NCI-H526 (cell line): ENCODE measurements at places on chromosomes 3 and 15.

- DNase-seq = no peak
Observed at GRCh38 chr3:128351546-128351945, 115.1 kb downstream of the DNAJB8 start.

DNA sequence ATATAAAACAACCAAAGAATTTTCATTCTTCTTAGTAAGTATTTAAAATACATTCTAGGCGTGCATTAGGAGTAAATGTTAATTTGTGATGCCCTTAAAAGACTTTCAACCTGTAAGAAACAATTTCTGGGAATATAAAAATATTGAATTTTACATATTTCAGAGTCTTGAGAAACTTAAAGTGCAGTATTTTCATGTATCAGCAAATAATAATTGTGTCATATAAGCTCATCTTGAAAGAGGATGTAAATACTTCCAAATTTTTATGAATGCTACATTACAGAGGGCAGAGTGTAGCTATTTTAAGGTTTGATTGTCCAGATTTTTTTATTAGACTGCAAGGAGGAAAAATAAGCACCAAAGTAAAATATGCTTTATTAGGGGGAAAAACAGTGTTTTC is 207.1 kb downstream of the VPS13C start:
- no peak for DNase-seq

GRCh38 chr15:31574766-31575165 is 248.1 kb downstream of the KLF13 start:
- DNase-seq = no peak

DNA sequence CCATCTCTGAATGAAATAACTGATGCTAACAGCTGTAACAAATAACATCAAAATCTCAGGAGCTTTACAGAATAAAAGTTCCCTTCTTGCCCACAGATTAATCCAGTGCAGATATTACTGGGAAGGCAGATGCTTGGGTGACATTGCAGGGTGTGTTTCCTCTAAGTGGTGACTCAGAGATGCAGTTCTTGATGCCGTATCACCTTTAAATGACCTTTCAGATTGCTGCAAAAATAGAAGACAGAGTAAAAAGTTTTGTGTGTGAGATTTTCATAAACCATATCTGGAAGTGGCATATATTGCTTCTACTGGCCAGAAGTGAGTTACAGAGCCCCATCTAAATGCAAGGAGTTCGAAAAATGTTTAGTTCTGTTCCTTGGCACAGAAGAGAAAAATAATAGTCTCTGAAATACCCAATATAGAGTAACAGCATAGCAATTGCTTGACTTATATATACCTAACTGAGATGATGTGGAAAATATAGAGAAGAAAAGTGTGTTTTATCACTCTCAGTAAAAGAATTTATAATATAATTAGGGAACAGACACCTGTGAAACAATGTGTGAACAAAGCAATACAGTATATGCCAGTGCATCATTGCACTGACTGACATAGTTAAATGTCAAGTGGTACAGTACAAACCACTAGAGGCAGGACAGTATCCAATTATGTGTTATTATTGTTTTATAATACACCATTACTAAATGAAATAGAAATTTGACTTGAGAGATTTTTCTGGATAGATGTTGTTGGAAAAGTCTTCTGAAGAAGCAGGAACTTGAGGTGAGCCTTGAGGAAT is 430.7 kb upstream of the CBLB start:
- DNase-seq = no peak

DNA sequence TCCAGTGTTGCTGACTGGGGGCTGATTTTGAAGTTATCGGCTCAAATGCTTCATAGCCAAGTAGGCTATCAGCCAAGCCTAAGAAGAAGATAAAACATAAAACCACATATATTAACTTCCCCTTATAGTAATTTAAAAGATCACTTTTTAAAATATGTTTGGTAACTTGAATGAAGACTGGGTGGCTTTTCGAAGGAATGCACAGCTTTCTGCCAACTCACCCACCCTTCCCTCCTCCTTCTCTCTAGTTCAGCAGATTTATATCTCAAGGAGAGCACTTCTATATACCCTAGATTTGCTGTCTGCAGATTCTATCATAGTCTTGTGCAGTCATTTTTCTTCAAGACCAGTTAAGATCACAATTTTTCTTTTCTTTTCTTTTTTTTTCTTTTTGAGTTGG is 189.4 kb upstream of the CHRM5 start:
- no peak for DNase-seq

- no peak for DNase-seq
Observed at GRCh38 chr3:28191363-28191762, 50.1 kb upstream of the CMC1 start.

DNA sequence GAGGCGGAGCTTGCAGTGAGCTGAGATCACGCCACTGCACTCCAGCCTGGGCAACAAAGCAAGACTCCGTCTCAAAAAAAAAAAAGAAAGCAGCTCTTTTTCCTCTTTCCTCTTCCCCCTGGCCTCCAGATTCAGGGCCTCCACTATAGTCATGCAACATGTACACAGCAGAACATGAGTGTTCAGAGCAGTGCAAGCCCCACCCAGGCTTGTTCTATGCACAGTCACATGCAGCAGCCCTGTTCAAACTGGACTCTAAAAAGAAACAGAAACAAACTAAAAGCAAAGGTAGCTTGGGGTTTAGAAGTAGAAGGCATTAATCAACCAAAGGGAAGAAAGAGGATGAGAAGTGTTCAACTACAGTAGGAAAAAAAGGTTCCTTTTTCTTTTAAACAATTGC is 11.8 kb downstream of the SHQ1 start:
- no peak for DNase-seq

DNA sequence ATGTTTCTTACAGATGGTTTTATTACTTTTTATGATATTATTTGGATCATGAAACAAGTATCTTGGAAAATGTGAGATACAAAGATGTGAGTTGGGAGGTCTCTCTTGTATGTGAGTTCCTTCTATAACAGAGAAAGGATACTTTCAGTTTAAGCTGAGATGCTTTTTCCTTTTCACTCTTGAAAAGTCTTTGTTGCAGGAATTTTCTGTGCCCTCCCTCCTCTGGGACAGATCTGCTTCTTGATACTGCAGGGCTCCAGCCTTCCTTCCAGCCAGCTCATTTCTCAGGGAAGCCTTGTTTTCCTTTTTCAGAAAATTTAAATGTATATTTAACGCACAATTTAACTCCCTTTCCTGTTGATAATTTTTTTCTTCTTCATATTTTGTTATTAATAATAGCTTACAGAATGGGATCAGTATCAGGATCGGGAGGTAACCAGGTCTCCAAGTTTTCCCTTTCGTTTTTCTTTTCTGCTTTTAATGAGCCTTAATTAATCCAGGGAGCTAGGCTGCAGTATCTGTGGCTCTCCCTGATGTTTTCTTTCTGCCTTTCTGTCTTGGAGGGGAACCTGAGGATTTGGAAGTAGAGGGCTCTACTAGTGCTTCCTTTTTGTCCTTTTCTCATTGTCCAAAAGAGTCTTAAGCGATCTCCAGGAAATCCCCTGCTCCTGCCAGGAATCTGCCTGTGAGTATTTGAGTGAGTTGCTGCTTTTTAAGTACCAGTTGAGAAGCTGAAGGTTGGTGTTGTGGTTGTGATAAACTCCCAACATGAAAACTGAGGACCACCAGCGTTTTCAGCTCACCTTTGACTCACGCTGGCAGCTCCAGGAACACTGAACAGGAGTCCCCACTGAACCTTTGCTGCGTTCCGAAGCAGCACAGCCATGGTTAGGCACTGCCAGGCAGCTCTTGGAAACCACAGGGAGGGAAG is 105.7 kb downstream of the IGF1R start:
- no peak for DNase-seq

- DNase-seq = no peak
Observed at GRCh38 chr3:167918008-167918596, 177.6 kb downstream of the GOLIM4 start.

DNA sequence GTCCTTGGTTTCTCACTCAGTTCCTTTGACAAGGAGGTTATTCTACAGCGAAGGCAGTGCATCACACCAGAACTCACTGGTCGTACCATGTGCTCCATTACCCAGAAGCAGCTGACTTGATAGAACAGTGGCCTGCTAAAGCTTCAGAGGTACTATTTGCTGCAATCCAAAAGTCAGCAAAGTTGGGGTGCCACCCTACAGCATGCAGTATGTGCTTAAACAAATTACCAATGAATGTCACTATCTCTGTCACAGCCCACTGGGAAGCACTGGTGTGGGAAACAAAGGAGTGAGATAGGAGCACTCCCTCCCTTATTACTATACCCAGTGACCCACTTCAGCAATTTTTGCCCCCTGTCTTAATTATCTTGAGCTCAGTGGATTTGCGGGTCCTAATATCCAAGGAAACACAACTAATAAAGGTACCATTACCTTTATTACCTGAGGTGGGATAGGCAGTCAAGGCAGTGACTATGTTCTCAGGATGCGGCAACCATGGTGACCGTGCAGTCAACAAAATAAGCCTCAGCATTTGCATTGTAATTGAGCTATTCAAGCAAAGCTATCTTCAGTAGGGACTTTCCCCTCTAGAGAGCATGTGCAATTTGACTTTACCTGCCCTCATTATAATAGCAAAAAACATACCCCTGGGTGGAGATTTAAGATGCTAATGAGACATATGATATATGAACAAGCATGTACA is 199.4 kb downstream of the OCA2 start:
- peak; percentile 84 for DNase-seq

GRCh38 chr15:42707873-42708544 is 28.9 kb downstream of the CDAN1 start:
- no peak for DNase-seq

GRCh38 chr3:46878781-46879436 is 1.4 kb downstream of the PTH1R start:
- no peak for DNase-seq

DNA sequence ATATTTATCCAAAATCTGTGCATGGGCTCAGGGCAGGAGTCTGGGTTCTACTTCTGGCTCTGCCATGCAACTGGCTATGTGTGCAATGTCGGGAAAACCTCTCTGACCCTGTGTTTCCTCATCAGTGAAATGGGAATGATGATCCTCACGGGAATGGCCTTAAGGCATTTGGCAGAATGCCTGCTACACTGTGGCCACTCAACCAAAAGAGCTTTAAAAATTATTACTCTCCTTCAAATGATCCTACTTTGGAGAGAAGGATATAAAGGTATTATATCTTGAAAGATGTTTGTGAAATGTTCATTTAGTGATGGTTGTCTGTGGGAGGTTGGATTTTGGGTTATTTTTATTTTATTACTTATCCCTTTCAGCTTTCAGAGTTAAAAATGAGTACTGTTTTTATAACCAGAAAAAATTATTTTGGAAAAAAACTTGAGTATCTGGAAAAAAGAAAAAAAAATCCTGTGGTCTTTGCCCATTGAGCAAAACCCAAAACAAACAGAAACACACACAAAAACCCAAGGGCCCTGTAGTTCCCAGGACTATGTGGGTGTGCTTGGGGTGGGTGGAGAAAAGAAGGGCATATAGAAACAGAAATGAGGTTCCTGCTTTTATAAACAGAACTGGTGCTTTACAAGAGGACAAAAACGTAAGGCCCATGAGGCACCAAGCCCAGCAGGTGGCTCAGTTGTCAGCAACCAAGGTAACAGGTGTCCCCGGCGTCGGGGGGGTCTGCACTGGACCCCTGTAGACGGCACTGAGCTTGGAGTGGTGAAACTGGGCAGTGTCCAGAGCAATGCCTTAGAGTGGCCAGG is 22.0 kb downstream of the RGMA start:
- no peak for DNase-seq

DNA sequence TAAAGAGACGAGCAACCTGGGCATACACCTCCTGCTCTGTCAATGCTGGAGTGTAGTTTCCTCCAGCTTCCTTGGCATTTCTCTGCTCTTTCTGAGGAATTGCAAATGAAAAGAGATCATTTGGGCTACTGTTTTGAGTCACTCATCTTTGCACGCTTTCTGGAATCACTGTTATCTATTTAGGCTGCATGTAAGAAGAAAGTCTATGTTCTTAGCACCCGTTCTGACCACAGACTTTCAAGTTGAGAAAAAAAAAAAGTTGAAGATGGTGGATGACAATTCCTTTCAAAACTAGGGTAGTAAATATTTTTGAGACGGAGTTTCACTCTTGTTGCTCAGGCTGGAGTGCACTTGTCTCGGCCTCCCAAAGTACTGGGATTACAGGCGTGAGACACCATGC is 41.3 kb downstream of the SIN3A start:
- no peak for DNase-seq

DNA sequence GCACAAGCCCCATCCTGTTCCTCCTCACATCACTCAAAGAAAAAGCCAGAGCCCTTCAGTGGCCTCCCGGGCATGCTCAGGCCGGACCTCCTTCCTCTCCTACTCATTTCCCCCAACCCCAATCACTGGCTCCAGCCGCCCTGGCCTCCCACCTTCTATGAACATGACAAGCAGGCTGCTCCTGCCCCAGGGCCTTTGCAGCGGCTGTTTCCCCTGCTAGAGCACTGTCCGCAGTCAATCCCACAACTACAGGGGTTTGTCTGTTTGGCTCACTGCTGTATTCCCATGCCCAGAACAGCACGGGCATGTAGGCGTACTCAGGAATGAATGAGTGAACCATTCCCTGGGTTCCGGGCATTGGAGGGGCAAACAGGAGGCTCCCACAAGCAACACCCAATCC is 139.8 kb upstream of the PRR20G start:
- DNase-seq = no peak

GRCh38 chr15:27854601-27855000 is 244.5 kb downstream of the OCA2 start:
- DNase-seq = no peak

DNA sequence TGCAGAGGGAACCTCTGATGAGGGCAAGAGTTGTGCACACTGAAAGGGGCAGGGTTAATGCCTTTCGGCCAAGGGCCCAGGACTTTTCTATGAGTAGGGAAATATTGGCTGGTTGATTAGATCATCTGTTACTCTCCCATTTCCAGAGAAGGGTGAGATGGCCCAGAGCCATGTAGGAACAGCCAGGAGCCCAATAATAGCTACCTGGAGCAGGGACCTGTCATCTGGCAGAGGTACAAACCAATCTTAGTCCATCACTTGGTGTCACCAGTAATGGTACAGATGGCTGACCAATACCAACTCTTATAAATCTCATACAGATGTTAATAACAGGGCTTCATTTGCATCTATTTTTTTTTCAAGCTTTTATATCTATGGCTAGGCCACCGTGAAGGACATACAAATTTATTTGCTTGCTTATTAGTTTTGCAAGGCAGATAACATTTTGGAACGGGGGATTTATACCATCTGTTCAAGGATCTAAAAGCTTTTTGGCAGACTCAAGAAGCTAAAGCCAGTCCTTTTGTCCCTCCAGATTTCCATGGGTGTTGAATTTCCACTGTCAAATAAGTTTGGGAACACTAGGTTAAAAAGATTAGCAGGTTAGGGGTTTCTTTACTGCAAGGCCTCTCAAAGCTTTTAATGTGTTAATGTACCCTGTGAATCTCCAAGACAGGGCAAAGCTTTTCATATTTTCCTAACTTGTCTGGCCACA is 79.3 kb downstream of the TNIK start:
- no peak for DNase-seq

GRCh38 chr3:50445919-50446318 is 57.5 kb downstream of the CACNA2D2 start:
- peak; percentile 88 for DNase-seq

DNA sequence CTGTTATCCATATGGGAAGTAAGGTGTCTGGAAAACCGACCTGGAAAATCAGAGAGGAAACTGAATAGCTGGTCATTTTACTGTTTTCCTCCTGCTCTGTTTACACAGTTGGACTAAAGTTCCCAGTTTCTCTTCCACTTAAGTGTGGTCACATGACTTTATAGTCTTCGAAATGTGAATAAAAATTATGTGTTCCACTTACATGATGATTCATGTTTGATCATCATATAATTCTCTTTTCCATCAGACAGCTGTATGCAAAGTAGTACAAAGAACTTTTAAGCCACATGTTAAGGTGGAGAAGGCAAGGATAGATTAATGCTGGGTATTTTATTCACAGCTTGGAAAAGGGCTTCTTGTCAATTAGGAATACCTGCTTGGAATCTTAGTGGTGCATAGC is 525.5 kb upstream of the BCHE start:
- no peak for DNase-seq

- no peak for DNase-seq
Observed at GRCh38 chr3:25468866-25469319, 40.8 kb downstream of the RARB start.
